ENCODE measurements at places on chromosomes 4 and X.

DNA sequence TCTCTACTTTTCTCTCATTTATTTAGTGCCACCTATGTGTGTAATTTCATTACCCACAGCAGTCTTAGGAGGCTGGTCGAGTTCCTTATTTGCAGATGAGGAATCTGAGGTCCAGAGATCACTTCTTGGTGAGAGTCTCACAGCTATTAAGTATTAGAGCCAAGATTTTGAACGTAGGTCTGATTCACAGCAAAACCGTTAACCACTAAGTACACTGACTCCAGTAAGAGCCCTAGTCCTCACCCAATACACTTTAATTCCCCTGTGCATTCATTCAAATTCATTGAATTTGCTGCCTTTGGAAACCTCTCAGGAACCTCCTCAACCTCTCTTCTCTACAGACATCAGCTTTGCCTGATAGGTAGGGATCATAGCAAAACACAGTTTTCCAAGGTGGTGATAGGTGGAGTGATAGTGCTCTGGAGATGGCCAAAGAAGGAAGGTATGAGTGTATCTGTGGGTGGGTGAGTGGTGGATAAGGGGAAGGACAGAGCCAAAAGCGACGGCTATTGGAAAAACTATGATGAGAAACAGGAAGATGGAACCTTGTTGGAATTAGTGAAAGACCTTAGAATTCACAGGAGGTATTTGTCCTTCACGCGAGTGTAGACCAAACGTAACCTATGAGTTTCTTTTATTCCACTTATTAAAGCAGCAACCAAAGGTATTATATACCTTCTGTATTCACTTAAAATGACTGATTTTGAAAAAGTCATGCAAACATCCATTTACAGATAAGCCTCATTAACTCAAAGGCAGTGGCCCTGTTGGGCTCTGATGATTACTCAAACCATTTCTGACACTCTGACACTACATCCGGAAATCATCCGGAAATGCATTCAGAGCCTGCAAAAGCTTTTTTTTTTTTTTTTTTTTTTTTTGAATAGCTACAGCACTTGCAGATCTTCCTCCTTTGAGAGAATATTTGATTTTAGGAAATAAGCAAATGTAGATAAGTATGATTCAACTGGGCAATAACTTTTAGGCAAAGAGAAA lies 6.3 kb downstream of the FMR1 start:
- H3K4me1 ChIP-seq: peaks cover 61% of the 10 kb centered on the region
- peak; percentile 31 for DNase-seq
- H3K4me3 ChIP-seq: peak overlapping the region; percentile 2

DNA sequence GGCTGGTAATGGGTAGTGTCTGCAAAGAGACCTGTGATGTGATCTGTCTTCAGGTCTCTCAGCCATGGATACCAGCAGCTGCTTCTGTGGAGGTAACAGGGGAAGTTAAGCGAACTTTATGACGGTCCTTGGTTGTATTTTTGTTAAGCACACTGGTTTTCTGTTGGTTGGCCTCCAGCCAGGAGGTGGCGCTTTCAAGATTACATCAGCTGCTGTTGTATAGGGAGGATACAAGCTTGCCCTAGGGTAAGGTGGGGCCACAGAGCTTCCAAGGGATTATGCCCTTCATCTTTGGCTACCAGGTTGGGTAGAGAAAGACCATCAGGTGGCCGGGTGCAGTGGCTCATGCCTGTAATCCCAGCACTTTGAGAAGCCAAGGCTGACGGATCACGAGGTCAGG lies 834.2 kb upstream of the GALNTL6 start:
- H3K27ac ChIP-seq: no peak overlapping the region
- no peak overlapping the region for H3K4me3 ChIP-seq

DNA sequence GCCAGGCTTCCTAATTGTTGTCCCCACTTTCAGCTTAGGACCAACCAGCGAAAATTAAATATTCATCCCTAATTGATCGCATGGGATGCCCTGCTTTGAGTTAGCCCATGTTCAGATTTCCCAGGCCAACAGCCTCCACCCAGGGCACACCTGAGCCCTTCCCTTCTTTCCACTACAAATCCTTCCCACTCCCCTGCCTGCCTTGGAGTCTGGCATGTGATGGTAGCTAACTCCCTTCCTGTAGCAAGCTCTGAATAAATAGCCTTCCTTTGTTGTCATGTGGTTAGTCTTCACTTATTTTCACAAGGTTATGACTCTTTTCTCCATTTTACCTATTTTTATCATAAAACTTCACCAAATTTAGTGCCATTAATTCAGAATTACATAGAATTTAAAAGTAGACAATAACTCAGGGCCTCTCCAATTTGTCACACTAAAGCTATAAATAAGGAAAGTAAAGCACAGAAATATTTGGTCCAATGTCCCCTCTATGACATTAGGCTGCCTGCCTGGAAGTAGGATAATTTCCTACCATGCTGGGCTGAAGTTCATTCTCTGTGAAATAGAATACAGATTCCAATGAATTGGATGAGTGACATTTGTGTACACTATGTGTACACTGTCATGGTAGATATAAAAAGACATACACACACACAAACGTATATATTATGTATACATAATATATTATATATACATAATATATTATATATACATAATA lies 166.4 kb upstream of the CPEB2 start:
- H3K27me3 ChIP-seq: no peaks in the 10 kb centered on the region
- no peak for DNase-seq
- H3K4me1 ChIP-seq: no peaks in the 10 kb centered on the region
- H3K27ac ChIP-seq: no peak overlapping the region
- no peak overlapping the region for H3K4me3 ChIP-seq

DNA sequence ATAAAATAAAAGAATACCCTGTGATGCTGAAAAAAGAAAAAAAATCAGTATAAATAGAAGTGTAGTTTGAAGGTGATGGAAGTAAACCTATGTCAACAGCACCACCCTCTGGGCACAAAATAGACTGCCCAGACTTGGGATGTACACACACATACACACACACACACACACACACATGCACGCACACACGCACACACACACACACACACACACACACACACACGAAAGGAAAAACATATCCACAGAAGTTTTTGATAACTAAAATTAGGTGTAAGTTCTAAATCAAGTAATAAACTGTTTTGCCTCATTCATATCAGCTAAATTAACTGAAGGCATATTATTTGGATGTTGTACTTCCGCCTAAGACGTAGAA lies 40.5 kb downstream of the ANXA5 start:
- peaks cover 9% of the 10 kb centered on the region for H3K4me1 ChIP-seq
- no peak overlapping the region for H3K4me3 ChIP-seq
- DNase-seq: peak; percentile 35
- H3K36me3 ChIP-seq: no peaks in the 10 kb centered on the region
- no peak overlapping the region for H3K27ac ChIP-seq

DNA sequence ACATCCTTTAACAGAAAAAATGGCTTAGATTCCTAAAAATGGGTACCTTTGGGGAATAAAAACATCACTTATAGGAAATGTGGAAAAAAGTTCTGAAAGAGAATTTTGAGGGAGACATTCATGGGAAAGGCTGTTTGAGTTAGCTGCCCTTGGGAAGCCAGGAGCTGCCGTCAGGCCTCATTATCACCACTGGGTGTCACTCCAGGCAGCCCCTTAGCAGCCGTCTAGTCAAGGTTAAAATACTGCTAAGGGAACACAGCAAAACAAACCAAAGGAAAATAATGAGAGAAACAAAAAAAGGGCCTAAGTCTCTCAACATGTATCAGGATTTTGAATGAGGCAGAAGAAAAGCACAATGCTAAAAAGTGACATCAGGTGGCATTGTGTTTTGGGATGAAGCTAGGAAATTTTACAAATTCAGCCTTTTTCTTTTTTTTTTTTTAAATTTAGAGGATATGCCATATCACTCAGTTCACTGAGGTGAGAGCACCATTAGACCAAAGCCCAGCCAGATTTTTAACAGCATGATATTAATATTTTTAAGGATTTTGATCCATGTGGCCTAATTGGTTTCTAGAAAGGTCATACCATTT lies 235.3 kb downstream of the GPAT3 start:
- DNase-seq: no peak
- H3K36me3 ChIP-seq: no peaks in the 10 kb centered on the region
- H3K27ac ChIP-seq: no peak overlapping the region
- peaks cover 3% of the 10 kb centered on the region for H3K27me3 ChIP-seq

DNA sequence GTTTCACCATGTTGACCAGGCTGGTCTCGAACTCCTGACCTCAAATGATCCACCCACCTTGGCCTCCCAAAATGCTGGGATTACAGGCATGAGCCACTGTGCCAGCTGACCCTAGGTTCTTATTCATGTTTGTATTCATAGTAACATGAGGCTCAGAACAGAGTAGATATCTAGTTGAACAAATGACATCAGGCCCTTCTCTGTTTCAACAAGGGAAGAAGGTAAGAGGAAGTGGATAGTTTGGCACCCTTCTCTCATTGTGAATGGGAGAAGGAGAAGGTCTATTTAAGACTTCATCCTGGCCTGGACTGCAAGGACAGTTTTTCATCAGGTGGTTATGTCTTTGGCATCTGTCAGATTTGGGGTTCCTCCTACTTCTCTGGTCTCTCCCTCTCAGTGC lies 13.8 kb downstream of the GJB1 start:
- no peak overlapping the region for H3K4me3 ChIP-seq
- no peaks in the 10 kb centered on the region for H3K4me1 ChIP-seq
- no peak overlapping the region for H3K27ac ChIP-seq
- no peaks in the 10 kb centered on the region for H3K27me3 ChIP-seq
- no peak for DNase-seq
- H3K36me3 ChIP-seq: peaks cover 14% of the 10 kb centered on the region

DNA sequence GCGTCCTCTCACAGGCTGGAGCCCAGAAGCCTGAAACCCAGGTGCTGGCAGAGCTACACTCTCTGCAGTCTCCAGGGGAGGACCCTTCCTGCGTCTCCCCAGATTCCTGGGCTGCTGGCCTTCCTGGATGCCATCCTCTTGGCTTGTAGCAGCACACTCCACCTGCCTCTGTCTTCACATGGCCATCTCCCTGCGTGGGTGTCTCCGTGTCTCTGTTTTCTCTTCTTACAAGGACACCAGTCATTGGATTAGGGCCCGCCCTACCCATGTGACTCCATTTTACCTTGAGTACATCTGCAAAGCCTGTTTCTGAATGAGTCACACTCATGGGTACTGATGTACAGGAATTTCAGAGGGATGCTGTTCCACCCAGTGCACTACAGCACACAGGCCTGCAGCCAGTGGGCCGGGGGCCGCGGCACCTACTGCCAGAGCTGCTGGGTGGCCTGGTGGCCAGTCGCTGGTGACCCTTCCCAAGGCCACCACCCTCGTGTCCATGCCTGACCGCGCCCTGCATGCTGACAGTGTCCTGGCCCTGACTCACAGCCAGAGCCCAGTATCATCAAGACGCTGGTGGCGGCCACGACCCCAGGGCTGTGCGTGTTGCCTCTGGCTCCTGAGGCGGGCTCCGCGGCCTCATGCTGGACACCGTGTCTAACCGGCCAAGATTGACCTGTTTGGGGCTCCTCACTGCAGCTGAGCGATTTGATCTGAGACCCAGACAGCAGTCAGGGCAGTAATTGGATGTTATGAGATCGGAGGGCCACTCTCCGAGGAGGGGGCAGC lies 63.6 kb upstream of the NKX1-1 start:
- no peak overlapping the region for H3K4me3 ChIP-seq
- no peaks in the 10 kb centered on the region for H3K4me1 ChIP-seq
- no peak for DNase-seq
- peaks cover 19% of the 10 kb centered on the region for H3K27me3 ChIP-seq

GRCh38 chrX:21881881-21882574 lies 26.2 kb downstream of the YY2 start:
- H3K36me3 ChIP-seq: peaks cover 8% of the 10 kb centered on the region
- no peak overlapping the region for H3K4me3 ChIP-seq
- no peaks in the 10 kb centered on the region for H3K4me1 ChIP-seq
- DNase-seq: no peak
- no peaks in the 10 kb centered on the region for H3K27me3 ChIP-seq

GRCh38 chr4:81589262-81589661 lies 117.6 kb upstream of the RASGEF1B start:
- H3K4me1 ChIP-seq: no peaks in the 10 kb centered on the region
- H3K27me3 ChIP-seq: no peaks in the 10 kb centered on the region
- no peaks in the 10 kb centered on the region for H3K36me3 ChIP-seq
- H3K4me3 ChIP-seq: no peak overlapping the region
- no peak overlapping the region for H3K27ac ChIP-seq
- DNase-seq: no peak

DNA sequence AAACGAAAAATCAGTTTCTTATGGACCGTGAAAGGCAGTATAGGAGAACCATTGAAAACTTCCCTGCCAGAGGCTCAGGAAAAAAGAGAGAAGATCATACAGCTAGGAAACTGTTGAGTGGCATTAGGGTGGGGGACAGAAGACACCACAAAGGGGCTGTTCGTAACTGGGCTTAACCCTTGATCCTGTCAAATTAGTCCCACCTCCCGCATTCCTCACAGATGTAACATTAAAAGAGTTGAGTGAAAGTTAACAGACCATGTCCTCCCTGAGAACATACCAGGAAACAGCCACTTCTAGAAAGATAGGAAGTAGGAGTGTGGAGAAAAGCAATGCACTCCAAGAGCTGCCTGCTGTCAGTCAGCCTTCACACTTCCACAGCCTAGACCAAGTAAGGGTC lies 8.7 kb downstream of the SHROOM4 start:
- no peak for DNase-seq
- H3K27me3 ChIP-seq: peaks cover 2% of the 10 kb centered on the region
- H3K4me1 ChIP-seq: no peaks in the 10 kb centered on the region
- H3K27ac ChIP-seq: no peak overlapping the region

DNA sequence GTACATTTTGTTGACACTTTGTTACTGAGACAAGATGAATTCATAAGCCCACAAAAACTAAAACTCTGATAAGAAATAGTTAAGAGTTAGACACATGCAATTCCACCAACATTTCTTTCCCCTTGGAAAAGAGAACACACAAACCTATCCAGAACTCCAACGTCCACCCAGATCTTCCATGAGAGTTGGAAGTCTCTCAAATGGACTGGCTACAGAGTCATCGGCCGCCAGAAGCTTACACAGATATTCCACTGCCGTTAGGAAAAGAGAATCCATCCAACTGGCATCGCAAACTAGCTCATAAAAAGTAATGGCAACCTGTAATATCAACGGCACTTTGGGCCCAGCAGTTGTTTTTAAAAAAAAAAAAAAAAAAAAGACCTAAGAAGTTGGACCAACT lies 114.7 kb downstream of the PRKX start:
- H3K27ac ChIP-seq: no peak overlapping the region
- no peaks in the 10 kb centered on the region for H3K4me1 ChIP-seq
- peaks cover 37% of the 10 kb centered on the region for H3K36me3 ChIP-seq
- no peaks in the 10 kb centered on the region for H3K27me3 ChIP-seq
- H3K4me3 ChIP-seq: no peak overlapping the region

- H3K27me3 ChIP-seq: peaks cover 3% of the 10 kb centered on the region
- H3K4me3 ChIP-seq: no peak overlapping the region
- DNase-seq: no peak
- H3K36me3 ChIP-seq: no peaks in the 10 kb centered on the region
- no peak overlapping the region for H3K27ac ChIP-seq
Measured at GRCh38 chr4:170109586-170110284, 20.0 kb upstream of the AADAT start.

DNA sequence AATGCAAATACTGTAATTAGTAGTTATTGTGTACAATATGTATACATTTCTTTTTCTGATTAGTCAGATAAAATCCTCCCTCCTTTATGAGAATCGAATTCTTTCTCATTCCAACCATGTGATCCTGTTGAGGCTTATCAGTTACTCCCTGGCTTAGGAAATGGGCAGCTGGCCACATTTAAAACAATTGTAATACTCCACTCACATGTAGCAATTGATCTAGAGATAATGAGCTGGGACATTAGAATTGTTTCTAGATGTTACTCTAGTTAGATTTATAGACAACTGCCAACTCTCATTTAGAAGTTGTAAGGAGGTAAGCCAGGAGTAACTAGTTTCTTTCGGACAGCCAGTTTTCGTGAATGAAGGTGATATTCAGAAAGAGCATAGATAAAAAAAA lies 859.3 kb upstream of the AADAT start:
- H3K27me3 ChIP-seq: no peaks in the 10 kb centered on the region
- no peaks in the 10 kb centered on the region for H3K4me1 ChIP-seq
- H3K27ac ChIP-seq: no peak overlapping the region
- H3K36me3 ChIP-seq: no peaks in the 10 kb centered on the region
